NCI-H2029 treated with DMSO at 0.1 percent for 48 hours (cell line): ENCODE measurements at places on chromosomes 1 and 21.

DNA sequence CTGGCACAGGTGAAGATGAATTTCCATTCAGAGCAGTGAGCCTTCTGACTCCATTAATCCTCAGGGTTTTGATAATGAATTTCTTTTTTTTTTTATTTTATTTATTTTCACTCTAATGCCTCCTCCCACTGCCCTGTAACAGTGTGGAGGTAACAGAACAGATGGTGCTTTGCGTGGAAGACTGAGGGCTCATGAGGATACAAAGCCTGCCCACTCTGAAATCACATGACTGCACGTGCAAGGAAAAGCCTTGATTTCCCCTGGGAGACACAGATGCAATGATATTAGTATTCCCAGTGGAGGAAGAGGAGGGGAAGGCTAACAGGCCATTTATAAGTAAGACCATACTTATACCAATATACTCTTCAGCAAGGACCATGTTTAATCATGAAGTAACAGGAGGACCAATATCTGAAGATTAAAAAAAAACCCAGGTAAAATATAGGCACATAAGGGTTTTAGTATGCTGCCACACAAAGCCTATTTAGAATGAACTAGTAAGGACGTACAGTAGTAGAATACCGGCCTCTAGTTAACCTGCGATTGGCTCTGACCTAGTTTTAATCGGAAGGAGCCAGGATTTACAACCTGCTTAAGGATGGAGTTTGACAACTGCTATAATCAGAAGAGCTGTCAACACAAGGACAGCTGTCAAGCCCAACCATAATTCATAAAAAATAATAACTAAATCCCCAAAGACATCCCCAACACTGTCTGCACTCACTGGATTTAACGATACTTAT lies 69.6 kb downstream of the LHX4 start:
- no peak for DNase-seq

DNA sequence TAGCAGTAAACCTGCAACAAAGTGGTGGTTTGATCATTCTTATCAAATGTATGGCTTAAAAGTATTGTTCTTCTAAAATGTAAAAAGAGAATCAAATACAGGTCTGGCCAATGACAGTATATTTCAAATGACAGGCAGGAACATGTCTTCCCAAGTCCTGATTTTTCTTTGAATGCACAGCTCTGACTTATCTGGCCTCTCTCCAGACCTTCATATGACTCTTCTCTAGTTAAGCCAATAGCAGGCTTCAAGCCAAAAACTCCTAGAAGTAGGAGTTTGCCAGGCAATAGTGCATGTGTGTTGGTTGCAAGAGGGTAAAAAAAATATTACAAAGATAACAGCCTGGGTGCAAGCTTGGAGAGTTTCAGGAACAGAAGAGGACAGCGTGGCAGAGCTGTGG lies 345.5 kb downstream of the SMYD3 start:
- DNase-seq, result peak; percentile 34

DNA sequence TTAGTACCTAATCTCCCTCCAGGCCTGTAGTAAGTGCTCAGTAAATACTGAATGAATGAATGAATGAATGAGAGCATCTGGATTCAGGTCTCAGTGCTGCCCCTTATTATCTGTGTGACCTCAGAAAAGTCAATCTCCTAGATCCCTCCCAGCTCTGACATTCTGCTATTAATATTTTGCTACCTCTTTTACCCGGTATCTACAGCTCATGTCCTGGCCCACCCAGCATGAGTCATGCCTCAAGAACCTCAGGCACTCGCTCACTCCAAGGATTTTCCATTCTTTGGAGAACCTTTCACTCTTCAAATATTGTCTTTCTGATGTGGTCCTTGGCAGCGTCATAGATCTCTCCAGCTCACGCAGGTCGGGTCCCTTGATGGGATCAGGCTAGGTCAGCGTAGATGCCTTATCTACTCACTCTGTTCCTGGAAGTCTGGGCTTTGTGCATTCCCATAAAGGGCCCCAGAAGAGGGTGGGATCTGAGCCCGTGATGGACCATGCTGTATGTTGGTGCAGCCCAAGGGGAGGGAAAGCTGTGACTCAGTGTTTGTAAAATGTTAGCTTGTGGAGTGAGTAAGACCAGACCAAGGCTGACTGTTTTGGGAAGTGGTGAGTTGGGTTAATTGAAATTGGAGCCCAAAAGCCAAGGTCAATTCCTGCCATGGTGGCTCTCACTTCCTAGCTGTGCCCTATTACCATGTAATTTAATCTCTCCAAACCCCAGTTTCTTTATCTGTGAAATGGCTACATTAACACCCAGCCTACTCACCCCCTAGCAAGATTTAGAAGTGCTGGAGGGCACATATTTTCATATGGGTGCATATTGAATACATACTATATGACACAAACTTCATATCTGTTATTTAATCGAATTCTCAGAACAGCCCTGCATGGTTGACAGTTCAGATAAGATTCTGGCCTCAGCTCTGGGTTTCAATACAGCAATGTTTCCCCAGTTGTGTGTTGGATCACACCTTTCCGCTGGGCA lies 214.1 kb upstream of the USP24 start:
- DNase-seq, result no peak

GRCh38 chr1:100532645-100533044 lies 5.3 kb upstream of the GPR88 start:
- no peak for DNase-seq

- DNase-seq, result no peak
Observed at GRCh38 chr21:14482165-14482564, 64.0 kb downstream of the SAMSN1 start.

- peak; percentile 92 for DNase-seq
Observed at GRCh38 chr1:94697839-94698238, 122.3 kb upstream of the SLC44A3 start.

DNA sequence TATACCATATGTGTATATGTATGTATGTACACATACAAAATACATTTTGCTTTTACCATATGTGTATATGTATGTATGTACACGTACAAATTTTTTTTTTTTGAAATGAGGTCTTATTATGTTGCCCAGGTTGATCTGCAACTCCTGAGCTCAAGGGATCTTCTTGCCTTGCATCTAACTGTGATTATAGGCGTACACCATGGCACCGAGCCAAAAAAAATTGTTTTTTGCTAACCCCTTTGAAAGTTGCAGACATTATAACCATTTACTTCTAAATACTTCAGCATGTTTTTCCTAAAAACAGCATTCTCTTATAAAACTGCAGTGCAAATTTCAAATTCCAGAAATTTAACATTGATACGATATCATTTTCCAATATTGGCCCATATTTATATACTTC lies 147.0 kb downstream of the POU2F1 start:
- DNase-seq, result no peak

GRCh38 chr1:150650193-150650592 lies 20.8 kb upstream of the ENSA start:
- peak; percentile 17 for DNase-seq

DNA sequence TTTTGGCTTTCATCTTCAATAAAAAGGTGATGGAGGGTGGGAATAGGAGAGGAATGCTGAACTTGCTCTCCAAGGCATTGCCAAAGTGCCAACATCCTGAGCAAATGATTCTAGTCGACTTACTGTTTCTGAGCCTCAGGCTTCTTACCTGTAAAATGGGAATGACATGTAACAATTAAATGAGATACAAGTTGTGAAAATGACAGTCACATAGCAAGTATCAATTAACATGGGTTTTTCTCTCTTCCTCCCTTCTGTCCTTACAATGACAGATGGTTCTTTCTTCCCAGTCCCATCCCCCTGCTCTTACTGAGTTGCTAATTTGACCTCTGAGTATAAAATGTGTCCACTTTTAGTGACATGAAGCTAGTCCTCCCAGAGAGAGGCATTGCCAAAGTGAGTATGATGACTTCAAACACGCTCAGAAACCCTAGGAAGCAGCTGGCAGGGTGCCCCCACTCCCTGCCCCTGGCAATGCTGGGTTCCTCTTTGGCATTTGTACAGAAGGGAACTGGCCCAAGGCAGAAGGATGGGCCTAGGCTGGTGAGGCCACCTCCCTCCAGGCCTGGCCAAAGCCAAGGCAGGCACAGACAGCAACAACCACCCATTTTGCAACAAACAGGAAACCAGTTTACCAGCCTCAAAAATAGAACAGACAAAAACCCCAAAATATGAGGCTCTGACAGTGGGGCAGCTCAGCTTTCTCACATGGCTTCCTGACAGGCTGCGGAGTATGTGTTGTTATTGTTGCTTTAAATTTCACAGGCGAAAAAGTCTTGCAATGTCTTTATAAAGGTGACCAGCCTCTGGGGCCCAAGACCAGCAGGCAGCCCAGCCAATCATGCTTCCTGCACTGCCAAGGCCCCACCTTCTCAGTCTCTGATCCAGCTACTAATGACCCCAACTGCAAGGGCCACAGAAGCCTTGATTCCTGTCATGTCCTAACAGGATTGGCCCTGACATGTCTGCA lies 115.9 kb downstream of the HIVEP3 start:
- DNase-seq, result peak; percentile 92

DNA sequence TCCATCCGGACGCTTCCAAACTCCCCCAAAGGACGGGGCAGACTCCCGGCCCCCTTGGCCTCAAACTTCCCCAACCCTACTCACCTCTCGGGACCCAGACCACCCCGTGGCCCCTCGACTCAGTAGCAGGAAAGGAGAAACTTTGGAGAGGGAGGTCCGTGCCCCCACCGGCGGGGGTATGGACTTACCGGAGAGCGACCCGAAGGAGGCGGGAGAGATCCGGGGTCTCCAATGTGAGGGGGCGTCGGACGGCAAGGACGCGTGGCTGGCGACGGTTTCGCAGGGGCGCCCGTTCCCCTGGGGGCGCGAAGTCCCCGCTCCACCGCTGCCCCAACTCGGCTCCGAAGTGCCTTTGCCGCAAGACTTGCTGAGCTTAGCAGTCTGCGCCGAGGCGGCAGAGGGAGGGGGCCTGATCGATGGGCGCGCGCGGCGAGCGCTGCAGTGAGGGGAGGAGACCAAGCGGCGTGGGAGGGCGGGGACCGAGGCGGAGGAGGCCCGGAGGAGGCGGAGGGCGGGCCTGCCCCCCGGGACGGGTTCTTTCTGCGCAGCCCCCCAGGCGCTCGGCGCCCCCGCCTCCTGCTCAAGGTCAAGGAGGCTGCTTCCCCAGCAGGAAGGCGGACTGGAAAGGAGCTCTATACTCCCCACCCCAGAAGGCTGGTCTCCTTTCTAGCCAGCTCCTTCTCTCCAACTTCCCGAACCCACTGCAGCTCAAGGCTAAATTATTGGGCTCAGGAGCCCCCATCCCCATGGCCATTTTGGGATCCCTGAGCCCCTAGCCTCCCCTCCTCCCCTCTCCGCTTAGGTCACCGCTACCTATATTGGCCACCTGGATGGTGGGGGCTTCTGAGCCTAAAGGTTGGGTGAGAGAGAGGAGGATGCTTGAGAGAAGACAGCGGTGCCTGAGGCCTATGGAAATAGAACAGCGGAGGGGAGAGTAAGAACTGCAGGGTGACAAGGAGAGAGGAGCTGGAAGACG lies at the start of gene SYT2:
TSS of gene SYT2 (minus strand) at position 385 of the 976 bp plus-strand sequence. CDS start 104,682 bp downstream, outside the sequence.
- no peak for DNase-seq

GRCh38 chr21:42081931-42082381 lies 10.8 kb downstream of the UMODL1 start:
- no peak for DNase-seq

DNA sequence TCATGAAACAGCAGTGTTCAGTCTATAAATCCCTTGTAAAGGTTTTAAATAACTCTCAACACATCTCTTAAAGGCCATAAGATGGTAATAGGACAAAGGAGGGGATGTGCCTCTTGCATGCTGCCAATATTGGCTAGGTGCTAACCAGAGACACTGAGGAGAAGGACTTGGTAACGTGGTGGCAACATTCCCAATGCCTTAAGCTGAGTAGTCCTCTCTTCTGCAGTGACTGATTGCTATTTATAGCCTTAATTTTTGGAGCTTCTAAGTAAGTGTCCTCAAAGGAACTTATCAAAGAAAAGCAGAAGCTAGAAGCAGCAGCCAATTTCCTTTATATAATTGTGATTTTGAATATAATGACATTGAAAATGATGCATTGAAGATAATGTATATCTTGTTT lies 63.0 kb downstream of the DPT start:
- DNase-seq, result no peak

DNA sequence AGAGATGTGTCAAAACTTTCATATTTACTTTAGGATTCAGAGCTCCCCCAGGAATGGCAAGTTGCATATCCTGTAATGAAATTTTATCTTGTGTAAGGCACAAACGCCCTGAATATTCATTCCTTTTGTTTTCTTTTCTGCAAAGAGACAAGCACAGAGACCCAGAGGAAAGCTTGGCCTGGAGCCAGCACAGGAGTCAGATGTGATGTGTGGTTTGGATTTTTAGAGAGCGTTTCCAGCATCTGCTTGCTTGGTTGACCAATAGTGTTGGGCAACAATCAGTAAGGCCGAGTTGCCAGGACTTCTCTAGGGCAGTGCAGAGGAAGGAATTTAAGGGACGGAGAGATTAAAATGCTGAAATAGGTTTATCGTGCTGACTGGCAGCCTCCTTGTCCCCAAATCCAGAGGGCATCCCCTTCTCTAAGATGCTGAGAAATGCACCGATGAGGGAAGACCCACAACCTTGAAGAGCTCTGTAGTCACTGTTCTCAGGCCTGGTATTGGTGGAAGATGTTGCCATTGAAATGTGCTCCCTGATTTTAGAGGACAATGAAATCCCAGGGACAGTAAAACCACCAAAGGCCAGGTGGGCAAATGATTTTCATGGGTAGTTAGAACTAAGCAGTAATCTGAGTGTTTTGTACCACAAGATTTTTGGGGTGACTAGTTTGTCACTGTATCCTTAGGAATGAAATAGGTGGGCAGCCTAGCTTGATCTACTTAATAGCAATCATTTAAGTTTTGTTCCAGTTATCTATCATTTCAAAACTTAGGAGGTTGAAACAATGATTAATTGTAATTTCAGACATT lies 37.9 kb upstream of the RHOU start:
- DNase-seq, result peak; percentile 19

DNA sequence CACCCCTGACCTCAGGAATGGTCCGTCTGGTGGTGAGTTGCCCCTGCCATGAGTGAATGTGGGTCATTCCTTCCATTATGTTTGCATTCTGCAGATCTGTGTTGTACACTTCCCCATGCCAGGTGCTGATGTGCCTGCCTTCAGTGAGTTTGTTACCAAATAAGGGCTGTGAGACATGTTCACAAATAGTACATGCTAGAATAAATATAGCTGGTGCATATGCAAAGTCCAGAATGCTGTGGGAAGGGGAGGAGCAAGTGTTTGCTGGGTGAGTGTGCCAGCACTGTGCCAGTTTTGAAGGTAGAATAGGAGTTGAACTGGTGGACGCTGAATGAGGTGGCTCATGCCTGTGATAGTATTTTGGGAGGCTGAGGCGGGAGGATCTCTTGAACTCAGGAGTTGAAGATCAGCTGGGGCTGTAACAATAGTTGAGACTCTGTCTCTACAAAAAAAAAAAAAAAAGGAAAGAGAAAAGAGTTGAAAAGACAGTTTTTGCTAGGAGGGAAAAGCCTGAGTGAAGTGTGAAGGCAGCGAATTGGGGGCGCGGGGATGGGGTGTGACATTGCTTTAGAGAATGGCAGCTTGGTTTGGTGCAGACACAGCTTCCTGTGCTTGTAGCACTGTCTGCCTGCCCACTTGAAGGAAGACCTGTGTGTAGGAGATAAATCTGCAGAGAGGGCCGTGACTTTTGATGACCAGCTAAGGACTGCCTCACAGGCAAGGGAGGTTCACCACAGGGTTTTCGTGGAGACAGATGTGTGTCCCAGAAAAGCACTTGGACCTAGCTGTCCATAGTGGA lies 61.1 kb downstream of the LGR6 start:
- no peak for DNase-seq

GRCh38 chr1:100391675-100392074 lies 39.4 kb downstream of the CDC14A start:
- DNase-seq, result no peak

- DNase-seq, result no peak
Observed at GRCh38 chr21:28937737-28938136, 54.9 kb downstream of the LTN1 start.
